ENCODE measurements at places on chromosomes 6 and 20.

DNA sequence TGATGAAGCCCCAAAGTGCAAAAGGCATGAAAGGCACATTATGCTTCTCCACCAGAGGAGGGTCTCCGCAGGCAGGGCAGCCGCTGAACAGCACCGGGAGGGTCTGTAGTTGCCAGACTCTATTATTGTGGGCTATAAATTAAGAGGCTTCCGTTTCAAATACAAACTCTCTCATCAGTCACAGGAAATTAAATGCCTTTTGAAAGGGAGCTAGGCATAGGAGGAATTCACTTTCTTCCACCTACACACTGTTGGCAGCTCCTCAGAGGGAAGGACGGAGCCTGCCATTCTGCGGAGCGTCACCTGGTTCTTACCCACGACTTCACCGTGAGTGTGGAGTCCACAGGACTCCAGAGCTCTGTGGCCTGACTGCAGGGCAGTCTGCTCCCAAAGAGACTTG, 140.8 kb upstream of the AGPAT4 start:
- no peak for DNase-seq

GRCh38 chr6:165674155-165675029, 11.4 kb upstream of the PDE10A start:
- no peak for DNase-seq

- DNase-seq = no peak
These were observed 71.3 kb upstream of the FYN start for GRCh38 chr6:111944541-111944940.

DNA sequence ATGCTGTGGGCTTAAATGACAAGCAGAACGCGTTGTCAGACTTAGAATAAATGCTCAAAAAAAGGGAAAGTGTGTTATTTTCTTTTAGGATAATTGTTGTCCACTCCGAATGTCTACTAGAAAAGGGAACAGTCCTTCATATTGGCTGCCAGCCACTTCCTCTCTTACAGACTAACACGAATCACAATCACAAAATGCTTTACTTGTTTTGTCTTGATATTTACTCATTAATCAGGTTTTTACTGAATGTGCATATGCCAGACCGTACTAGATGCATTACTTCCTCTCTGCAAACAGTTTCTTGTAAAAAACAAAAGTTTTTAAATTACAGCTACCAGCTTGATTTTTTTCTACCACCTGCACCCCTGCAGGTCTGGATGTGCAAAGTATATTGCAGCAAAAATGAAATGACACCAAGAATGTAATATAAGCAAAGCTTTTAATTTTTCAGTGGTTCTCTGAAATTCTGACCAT, 821 bp downstream of the DHX35 start:
- DNase-seq = no peak

- peak; percentile 38 for DNase-seq
These were observed 42.3 kb downstream of the UNC5CL start for GRCh38 chr6:40996591-40997233.

DNA sequence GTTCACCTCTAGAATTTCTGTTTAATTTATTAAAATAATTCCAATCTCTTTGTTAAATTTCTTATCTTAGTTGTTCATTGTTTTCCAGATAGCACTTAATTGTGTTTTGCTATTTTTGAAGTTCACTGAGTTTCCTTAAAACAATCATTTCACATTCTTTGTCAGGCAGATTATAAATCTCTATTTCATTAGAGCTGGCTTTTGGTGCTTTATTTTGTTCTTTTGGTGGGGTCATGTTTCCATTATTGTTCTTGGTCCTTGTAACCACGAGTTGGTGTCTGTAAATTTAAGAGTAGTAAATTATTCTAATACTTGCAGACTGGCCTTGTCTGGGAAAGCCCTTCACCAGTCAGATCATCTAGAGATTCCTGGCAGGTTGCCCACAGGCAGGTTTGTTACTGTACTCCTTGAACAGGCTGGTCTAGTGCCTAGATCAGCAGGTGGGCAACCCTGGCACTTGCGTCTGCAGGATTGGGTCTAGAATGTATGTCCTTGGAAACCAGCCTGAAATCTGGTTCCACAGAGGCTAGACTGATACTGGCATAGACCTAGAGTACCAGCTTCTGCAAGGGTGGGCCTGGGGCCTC, 110.4 kb downstream of the ADGB start:
- peak; percentile 26 for DNase-seq

- DNase-seq = no peak
These were observed 67.1 kb downstream of the TPD52L1 start for GRCh38 chr6:125220712-125221111.

- no peak for DNase-seq
These were observed 35.3 kb downstream of the TOX2 start for GRCh38 chr20:43949741-43950618.

GRCh38 chr6:15376900-15377487, 131.1 kb downstream of the JARID2 start:
- DNase-seq = no peak

DNA sequence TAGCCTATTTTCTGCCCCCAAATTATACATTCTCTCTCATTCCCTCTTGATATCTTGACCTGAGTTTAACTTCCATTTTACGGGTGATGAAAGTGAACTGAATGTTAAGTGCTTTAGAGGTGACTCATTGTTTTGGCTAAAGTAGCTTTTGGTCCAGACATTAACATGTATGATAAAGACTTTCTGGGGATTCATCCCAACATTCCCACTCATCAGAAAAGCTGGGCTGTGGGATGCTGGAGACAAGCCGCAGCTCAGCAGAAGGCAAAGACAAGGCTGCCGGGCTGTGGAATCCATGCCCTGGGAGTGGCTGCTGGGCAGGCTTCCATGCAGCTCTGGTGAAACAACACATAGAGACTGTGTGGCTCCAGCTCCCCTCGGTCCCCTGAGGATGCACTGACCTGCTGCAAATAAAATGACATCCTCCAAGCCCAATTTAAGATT, 89.9 kb upstream of the SYNDIG1 start:
- no peak for DNase-seq

DNA sequence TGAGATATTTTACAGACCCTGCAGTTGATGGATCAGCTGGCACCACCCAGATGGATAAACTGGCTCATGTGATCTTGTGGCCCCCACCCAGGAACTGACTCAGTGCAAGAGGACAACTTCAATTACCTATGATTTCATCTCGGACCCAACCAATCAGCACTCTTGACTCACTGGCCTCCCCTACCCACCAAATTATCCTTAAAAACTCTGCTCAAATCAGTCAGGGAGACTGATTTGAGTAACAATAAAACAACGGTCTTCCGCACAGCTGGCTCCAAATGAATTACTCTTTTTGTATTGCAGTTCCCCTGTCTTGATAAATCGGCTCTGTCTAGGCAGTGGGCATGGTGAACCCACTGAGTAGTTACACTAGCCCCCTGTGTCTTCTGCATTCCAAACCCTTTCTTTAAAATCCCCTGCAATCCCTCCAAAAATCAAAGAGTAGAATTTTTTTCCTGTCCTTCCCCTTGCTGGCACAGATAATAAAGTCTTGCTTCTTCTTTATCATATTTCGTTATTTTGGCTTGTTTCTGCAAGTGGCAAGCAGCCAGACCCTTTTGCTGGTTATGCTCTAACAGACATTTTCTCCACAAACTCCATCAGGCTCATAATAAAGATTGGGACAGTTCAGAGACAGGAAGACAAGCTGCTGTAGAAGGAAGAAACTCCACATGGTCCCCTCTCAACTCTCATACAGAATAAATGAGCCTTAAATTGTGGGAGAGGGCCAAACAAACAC, 48.3 kb downstream of the OR2B6 start:
- no peak for DNase-seq

DNA sequence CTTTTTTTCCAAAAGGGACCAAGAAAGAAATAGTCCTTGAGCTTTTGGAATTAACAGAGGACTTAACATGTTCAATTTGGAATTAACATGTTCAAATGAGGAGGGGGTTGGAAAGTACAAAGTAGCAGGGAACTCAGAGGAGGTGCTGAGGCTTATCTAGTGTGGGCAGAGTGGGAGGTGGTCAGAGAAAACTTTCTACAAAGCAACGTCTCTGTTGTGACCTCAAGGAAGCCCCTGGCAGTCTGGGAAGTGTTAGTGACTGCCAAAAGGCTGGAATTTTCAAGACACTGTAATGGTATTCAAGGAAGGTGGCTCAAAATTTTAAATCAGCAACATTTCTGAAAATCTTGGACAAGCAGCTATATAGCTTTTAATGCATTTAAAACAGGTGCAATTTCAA, 7.3 kb downstream of the ECI2 start:
- no peak for DNase-seq

GRCh38 chr6:76814496-76815458, 648.5 kb downstream of the HTR1B start:
- DNase-seq = no peak

GRCh38 chr6:41439524-41440418, 104.4 kb downstream of the NCR2 start:
- DNase-seq = no peak

- no peak for DNase-seq
These were observed 636.8 kb downstream of the PRKN start for GRCh38 chr6:162090734-162091133.

DNA sequence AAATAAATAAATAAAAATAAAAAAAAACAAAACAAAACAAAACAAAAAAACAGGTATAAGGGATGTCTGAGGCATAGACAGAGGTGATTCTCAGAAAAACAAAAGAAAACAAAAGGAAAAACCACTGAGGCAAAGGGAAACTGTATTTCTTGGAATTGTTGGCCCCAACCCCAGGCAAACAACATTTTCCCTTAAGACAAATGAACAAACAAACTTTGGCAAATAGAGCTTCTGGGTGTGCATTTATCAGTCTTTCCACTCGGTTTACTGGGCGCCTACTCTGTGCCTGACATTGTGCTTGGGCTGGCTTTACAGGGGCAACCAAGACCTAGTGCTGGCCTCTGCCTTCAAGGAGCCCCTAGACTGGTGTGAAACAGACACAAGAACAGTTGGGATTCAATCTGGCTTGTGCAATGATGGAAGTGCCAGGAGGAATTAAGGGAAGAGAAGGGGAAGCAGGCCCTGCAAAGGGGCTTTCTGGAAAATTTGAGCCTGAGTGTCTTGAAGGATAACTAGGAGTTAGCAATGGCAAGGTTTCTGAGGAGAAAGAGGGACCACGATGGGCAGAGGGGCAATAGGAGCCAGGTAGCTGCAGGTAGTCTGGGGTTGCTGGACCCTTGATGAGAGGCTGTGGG, 33.8 kb upstream of the IER3 start:
- no peak for DNase-seq

Data from iPS-NIHi11 (cell line).